Foreskin fibroblast (primary cell): ENCODE measurements at places on chromosomes 13 and 19.

DNA sequence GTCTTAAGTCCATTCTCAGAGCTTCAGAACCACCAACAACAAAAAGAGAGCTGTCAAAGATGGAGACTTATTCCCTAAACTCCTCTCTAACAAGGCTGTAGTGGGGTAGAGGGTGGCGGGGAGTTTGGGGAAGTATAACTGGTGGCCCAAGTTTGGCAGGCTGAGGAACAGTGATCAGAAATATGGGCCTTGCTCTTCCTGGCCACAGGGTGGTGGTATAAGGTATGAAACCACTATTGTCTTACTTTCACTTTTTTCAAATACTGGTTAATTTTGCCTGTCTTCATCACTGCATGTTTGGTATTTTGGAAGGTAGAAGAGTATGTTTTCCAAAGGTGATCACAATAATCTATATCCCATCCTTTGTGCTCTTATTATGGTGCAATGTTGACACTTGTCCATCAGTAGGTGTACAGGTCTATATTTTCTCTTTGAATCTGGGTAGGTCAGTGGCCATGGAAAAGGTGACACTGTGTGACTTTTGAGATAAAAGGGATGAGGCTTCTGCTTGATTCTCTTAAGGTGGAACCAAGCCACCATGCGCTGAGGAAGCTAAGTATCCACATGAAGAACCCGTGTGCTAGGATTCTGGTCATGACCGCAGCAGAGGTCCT, 23.2 kb upstream of the GPC5 start:
- no peak for DNase-seq

DNA sequence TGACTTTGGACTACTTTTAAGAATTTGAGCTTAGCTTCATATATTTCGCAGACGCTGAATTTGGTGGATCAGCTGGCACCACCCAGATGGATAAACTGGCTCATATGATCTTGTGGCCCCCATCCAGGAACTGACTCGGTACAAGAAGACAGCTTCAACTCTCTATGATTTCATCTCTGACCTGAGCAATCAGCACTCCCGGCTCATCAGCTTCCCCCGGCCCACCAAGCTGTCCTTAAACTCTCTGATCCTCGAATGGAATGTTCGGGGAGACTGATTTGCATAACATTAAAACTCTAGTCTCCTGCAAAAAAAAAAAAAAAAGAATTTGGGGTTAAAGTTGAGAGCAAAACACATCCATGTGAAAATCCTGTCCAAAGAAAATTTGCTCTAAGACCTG, 71.4 kb upstream of the IRS2 start:
- no peak for DNase-seq

GRCh38 chr19:8329996-8330395, 8.7 kb downstream of the RPS28 start:
- DNase-seq, result no peak

DNA sequence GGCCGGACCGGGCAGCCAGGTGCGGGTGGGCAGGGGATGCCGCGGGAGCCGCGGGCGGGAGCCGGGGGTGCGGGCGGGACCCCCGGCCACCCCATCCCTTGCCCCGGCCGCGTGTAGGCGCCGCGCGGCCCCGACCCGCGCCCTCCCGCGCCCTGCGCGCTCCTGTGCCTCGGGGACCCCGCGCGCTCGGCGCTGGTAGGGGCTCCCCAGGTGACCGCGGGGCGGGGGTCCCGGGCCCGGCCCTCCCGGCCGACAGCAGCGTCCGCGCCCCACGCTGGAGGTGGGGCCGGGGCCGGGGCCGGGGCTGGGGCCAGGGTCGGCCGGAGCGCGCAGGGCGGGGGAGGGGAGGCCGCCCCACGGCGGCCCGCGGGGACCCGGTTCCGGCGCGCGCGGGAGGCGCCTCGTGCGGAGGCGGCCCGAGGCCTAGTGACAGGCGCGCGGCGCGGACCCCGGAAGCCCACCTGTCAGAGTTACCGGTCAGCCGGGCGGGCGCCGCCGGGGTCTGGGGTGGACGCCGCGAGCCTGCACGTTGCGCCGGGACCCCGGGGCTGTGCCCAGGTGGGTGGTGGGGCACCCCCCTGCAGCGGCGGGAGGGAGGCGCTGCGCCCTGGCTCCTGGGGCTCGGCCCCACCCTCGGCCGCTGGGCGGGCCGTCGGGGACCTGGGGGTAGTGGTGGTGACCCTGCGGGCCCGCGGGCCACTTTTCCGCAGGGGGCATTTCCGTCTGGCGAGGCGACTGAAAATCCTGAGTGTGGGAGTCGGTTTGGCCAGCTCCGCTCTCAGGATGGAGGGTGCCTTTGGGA, 518 bp downstream of the TFDP1 start:
- DNase-seq, result peak; percentile 3

- no peak for DNase-seq
Measured at GRCh38 chr19:27705896-27706295, 1507.1 kb downstream of the UQCRFS1 start.

DNA sequence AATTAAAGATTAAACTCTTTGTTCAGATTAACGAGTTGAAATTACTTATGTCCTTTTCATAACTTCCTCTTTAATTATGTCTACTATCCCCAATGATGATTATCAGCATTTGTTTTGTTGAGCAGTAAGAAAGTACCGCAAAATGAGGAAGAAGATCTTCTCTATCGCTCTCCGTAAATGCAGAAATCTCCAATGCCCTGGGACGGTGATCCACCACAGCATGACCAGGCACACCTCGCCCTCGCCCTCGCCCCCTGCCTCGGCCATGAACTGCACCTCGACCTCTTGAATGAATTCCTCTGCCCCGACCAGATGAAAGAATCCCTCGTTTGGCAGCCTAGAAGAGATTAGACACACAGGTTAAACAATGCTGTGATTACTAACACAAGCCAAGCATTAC, 69.1 kb downstream of the RBM26 start:
- DNase-seq, result no peak

DNA sequence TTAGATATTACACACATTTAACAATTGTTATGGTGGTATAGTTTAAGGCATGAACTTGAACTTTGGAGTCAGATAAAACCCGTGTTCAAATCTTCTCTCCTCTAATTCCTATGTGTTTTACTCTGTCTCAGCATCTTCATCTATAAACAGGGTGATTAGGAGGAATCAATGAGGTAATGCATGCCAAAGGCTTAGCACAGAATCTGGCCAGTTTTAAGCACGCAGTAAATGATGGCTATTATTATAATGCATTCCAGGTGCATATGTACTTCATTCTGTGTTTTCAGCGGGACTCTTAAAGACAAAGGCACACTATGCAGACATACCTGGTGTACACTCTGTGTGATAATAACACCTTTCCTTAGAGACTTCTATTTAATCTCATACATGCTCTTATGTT, 88.0 kb upstream of the FRY start:
- DNase-seq, result peak; percentile 28

GRCh38 chr13:92103689-92104153, 705.3 kb downstream of the GPC5 start:
- no peak for DNase-seq
